Left ventricle myocardium superior (tissue), 1 donor: ENCODE measurements at places on chromosomes 2 and 18. TPM values are rescaled to one million over a fixed set of nuclear protein-coding genes. Genes with fewer than 3 reads are reported as not detected.

The LIMS3 gene
- total RNA-seq, result 2.6 TPM

The NGEF gene
- total RNA-seq, result not detected

The ECEL1 gene
- total RNA-seq, result 0.37 TPM

The CCDC121 gene
- total RNA-seq, result 6.5 TPM

The INHA gene
- 1.5 TPM for total RNA-seq

The TFPI gene
- total RNA-seq, result 24.2 TPM

The ERCC3 gene
- total RNA-seq, result 23.8 TPM

The ACAA2 gene
- total RNA-seq, result 397 TPM

The ACP1 gene
- total RNA-seq, result 72.9 TPM

The WDR75 gene
- total RNA-seq, result 15.1 TPM

The HRH4 gene
- total RNA-seq, result 0.17 TPM

The DARS1 gene
- 62.0 TPM for total RNA-seq

The ZBTB7C gene
- total RNA-seq, result 2.1 TPM

The TRABD2A gene
- total RNA-seq, result 0.62 TPM

The PDE11A gene
- 4.4 TPM for total RNA-seq

The KCNJ13 gene
- total RNA-seq, result not detected

The PLEKHH2 gene
- 1.1 TPM for total RNA-seq

The SPDYA gene
- 0.15 TPM for total RNA-seq

The HJURP gene
- total RNA-seq, result 0.52 TPM

The TBR1 gene
- total RNA-seq, result not detected

The CYP27C1 gene
- 0.10 TPM for total RNA-seq

The BMPR2 gene
- 50.0 TPM for total RNA-seq

The CDCA7 gene
- 1.4 TPM for total RNA-seq

The ZNF521 gene
- 28.8 TPM for total RNA-seq

The XRCC5 gene
- 129 TPM for total RNA-seq

The COLEC12 gene
- 8.3 TPM for total RNA-seq

The PEX13 gene
- total RNA-seq, result 25.7 TPM

The PMAIP1 gene
- 0.20 TPM for total RNA-seq

The DLX1 gene
- not detected for total RNA-seq

The IL36RN gene
- total RNA-seq, result not detected
